Spleen (tissue), 13 donors: ENCODE measurements at places on chromosomes 4 and X. TPM values are rescaled to one million over a fixed set of nuclear protein-coding genes. Genes with fewer than 3 reads are reported as not detected.

- no peaks in the 10 kb centered on the region for H3K27me3 ChIP-seq
- H3K27ac ChIP-seq = no peak overlapping the region
- H3K36me3 ChIP-seq = no peaks in the 10 kb centered on the region
- H3K4me3 ChIP-seq = no peak overlapping the region
- DNase-seq = no peak
Measured at GRCh38 chrX:96619588-96619987, 65.1 kb upstream of the DIAPH2 start.

GRCh38 chr4:144712775-144713174 lies 66.8 kb downstream of the HHIP start:
- no peak overlapping the region for H3K27ac ChIP-seq
- H3K27me3 ChIP-seq = no peaks in the 10 kb centered on the region
- no peaks in the 10 kb centered on the region for H3K36me3 ChIP-seq
- no peak for DNase-seq

NPY2R gene
- total RNA-seq = not detected

DNAJB14 gene
- total RNA-seq = 54.7 TPM

GRCh38 chr4:126268106-126268505 lies 953.4 kb downstream of the FAT4 start:
- H3K27me3 ChIP-seq = no peaks in the 10 kb centered on the region
- H3K4me3 ChIP-seq = no peak overlapping the region
- DNase-seq = no peak
- no peaks in the 10 kb centered on the region for H3K36me3 ChIP-seq
- no peaks in the 10 kb centered on the region for H3K4me1 ChIP-seq

RPS6KA6 gene
- total RNA-seq = 1.2 TPM

DNA sequence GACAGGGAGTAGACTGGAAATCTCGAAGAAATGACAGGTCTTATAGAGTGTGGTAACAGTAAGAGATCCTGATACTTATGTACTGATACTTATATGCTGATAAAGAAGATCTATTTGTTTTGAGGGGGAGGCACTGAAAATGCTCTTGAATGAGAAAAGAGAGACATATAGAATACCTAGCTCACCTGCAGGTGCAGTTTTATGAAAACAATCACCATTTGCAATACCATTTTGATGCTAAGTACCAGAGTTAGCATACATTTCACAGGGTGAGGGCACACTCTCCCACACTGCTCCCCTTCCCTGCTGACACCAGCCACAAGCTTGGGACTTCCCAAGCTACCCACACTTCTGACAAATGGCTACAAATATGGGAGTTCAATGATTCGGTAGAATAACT lies 1490.1 kb upstream of the IGFBP7 start:
- H3K4me1 ChIP-seq = no peaks in the 10 kb centered on the region
- H3K4me3 ChIP-seq = no peak overlapping the region
- H3K27me3 ChIP-seq = no peaks in the 10 kb centered on the region
- H3K36me3 ChIP-seq = no peaks in the 10 kb centered on the region
- H3K27ac ChIP-seq = no peak overlapping the region

DNA sequence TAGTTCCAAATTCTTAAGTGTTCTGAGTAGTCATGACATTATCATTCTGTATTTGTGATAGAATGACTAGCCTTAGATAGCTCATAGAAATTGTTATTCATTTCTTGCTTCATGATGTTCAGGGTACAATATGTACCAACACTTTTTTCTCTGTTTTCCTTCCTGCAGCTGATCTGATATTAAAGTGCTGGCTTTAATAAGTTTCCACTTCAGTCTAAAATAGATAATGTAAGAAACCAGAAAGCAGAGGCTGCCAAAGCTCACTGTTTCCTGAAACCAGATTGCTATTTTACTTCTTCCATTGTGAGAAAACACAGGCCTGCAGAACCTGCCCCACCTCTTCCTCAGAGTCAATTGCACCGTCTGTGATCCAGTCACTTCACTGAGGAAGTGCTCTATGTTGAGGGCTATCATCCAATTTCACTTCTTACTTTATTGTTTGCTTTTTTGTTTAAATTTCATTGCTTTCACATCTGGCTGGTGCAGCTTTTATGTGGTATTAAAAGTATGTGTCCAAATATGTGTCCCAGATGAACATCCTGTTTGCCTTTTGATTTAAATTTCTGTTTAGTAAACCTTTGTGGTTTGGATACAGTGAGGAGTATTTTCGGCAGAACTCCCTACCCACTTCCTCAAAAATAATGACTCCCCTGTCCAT lies 652.1 kb downstream of the ANKRD50 start:
- peak overlapping the region; percentile 89 for H3K27ac ChIP-seq
- H3K4me3 ChIP-seq = no peak overlapping the region
- no peaks in the 10 kb centered on the region for H3K27me3 ChIP-seq
- no peaks in the 10 kb centered on the region for H3K36me3 ChIP-seq

DNA sequence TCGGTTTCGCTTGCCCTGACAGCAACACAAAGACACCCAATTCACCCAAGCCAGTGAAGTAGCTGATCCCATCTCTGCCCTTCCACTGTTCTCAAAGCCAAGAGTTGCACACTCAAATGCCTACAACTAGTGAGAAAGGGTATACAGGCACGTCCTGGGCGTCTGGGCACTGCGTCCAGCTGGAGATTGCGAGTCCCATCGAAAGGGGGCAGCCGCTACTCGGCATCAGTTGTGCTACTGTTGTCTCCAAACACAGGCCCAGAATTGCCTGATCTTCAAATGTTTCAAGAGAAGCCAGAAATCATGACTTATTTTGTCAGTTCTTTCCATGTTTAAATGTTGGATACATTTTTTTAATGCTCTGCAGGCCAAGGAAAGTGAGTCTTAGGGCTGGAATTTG lies 487.8 kb downstream of the BCOR start:
- H3K27me3 ChIP-seq = peaks cover 15% of the 10 kb centered on the region
- no peak for DNase-seq
- H3K36me3 ChIP-seq = no peaks in the 10 kb centered on the region
- no peak overlapping the region for H3K27ac ChIP-seq
- H3K4me3 ChIP-seq = no peak overlapping the region

STATH gene
- not detected for total RNA-seq

- peak overlapping the region; percentile 88 for H3K4me3 ChIP-seq
- peaks cover 38% of the 10 kb centered on the region for H3K4me1 ChIP-seq
- peaks cover 23% of the 10 kb centered on the region for H3K36me3 ChIP-seq
- H3K27ac ChIP-seq = peak overlapping the region; percentile 95
Measured at GRCh38 chr4:6641164-6641970, 882 bp downstream of the MRFAP1 start.

ZAR1 gene
- not detected for total RNA-seq

DNA sequence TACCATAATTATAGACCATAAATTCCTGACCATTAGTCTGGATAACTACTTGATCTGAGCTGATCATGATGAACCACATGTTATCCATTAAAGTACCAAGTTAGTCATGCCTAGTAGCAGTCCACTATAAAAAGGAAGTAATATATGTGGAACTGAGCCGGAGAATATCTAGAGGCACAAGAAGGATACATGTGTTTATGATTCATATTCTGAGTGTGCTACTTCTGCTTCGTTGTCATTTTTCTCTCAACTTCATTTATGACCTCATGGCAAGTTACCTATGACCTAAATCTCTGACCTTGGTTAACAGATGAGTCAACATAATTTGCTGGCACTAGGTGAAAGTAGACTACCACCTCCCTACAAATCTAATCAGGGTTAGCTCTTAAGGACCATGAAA lies 56.5 kb upstream of the ANKRD17 start:
- no peak overlapping the region for H3K4me3 ChIP-seq
- no peak for DNase-seq
- H3K4me1 ChIP-seq = no peaks in the 10 kb centered on the region

FAM149A gene
- 3.5 TPM for total RNA-seq
